Activated CD8-positive, alpha-beta memory T cell treated with anti-CD3 and anti-CD28 coated beads for 48 hours (primary cell): ENCODE measurements at places on chromosomes 11 and 22.

GRCh38 chr22:19069451-19069850 lies 52.8 kb downstream of the DGCR2 start:
- no peak for DNase-seq

GRCh38 chr22:27302501-27302900 lies 499.1 kb downstream of the MN1 start:
- no peak for DNase-seq

- DNase-seq: no peak
Observed at GRCh38 chr22:50269573-50269969, 609 bp downstream of the MAPK11 start.

DNA sequence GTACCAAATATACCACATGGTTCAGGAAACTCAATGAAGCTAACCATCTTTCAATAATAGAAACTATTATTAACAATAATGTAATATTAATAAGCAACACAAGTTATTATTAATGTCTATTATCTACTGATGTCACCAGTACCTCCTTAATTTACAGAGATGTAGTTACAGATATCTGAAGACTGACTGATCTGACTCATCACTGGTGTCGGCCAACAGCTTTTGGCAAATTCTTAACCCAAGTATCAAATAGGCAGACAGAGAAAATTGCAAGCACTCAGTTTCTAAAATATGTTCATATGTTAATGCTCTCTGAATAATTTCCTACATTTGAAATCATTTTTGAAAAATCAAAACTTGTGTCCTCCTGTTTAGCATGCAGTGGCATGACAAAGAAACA lies 100.4 kb upstream of the DDI1 start:
- no peak for DNase-seq

DNA sequence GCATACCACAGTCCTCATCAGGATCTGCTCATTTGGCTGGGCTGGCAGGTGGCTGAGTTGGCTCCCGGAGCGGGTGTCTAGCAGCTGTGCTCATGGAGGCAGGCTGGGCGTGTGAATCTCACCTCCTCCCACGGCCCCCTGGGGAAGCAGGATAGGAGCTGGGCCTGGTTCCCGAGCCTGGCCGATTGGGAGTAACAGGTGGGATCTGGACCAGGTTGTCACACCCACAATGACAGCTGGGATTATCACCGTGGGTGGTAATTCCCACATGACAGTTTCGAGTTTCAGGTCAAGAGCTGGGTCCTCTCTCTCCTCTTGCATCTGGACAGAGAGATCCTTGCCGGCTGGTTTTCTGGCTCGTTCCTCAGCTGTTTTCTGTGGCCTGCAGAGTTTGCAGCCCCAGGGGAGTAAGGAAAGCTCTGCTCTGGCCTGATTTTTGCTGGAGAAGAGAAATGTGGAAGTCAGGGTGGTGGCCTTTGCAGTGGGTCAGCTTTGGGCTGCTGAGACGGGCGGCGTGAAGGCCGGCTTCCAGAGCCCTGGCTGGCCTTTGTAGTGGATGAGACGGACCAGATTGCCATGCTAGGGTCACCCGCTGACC lies 57.0 kb downstream of the BCR start:
- no peak for DNase-seq

DNA sequence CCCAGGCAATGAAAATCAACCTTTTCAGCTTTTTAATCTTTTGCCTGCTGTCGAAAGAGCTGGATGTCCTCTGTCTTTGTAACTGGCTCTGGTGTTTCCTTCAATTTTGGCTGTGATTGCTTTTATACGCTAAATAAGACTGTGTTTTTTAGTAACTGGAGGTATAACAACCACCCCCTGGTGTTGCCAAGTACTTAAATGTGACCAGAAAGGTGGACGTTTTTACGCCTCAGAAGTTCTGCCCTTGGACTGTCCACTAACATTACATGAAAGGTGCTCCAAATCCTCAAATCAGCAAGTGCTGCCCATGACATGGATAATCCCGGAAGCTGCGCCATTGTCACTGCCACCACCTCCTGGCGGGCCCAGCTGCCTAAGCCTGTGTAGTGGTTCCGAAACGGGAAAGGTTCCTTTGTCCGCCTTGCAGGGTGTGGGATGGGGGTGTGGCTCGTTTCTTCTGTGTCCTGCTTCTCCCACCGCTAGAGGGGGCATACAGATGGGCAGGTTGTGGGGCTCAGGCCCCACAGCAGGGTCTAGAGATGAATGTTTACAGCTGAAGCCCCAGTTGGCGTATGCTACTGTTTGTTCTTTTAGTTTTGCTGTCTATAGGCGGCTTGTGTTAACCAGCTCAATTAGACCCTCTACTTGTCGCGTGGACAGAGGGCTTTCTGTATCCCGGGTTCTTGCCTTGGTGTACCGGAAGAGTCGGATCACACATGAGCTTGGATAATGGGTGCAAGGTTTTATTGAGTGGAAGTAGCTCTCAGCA lies 82.2 kb upstream of the SEPTIN5 start:
- no peak for DNase-seq

- DNase-seq: no peak
Observed at GRCh38 chr11:33444835-33445594, 187.8 kb downstream of the HIPK3 start.

GRCh38 chr22:38554281-38554680 lies 15.7 kb downstream of the DMC1 start:
- DNase-seq: no peak

DNA sequence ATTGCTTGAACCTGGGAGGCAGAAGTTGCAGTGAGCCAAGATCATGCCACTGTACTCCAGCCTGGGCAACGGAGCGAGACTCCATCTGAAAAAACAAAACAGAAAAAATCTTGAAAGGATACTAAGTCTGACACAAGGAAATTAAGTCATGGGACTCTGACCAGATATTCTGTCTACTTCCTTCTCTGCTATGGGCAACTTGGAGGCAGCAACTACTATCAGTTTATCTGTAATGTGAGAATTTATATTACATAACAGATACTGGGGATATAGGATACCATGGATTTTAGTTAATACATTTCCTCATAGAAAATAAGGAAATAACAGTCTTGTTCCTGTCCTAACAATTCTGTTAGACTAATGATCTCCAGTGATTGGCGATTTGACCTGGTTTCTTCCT lies 1.6 kb upstream of the SGSM3 start:
- DNase-seq: no peak

DNA sequence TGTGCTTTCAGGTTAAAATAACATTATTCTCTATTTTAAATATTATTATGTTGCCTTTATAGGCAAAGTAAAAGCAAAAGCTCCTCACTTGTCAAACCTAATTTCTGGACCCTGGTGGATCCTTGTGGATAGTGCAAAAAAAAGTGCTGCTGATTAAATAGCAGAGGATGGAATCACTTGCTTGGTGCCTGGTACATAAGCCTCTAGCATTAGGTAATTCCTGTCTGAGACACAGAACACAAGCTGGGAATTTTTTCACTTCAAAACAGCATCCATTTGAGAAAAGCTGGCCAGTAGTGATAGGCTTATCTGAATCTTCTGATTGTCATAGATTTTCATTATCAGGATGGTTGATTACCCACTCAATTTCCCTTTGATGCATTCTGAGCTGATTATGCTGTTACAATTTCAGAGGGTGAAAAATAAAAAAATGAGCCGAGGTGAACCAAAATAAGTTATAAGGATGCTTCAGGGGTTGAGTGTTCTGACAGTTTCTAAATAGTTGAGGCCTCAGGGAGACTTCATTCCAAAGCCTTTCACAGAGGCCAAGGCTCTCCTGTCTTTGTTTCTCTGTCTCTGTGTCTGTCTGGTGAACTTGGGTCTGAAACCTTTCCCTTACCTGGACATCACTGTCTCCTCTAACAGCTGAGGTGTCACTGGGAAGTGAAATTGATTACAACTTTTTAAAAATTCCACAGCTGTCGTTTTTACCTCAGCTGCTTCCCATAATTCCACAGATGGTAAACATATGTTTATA lies 242.9 kb downstream of the NELL1 start:
- no peak for DNase-seq

- no peak for DNase-seq
Observed at GRCh38 chr11:108927791-108928545, 263.1 kb downstream of the DDX10 start.

DNA sequence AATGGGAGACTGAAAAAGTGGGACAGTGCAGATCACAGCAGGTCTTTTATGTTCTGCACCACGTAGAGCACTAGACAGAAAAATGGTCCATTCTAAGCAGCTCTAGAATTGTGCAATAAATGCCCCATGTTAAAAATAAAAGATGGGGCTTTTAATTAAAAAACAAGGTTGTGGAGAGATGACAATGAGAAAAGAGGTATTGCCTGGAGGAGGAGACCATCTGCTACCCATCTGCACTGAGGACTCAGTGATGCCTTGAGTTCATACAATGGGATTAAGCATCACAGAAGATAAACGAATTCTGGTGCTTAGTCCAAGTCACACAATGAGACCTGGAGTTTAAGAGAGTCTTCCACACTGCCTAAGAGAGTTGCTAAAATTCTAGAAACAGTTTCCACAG lies 73.6 kb downstream of the PAK1 start:
- DNase-seq: no peak

- DNase-seq: no peak
Observed at GRCh38 chr22:17121233-17122195, at the start of gene TMEM121B. TSS of gene TMEM121B (minus strand) at chr22:17121360. CDS start at chr22:17121127, 233 bp downstream.

DNA sequence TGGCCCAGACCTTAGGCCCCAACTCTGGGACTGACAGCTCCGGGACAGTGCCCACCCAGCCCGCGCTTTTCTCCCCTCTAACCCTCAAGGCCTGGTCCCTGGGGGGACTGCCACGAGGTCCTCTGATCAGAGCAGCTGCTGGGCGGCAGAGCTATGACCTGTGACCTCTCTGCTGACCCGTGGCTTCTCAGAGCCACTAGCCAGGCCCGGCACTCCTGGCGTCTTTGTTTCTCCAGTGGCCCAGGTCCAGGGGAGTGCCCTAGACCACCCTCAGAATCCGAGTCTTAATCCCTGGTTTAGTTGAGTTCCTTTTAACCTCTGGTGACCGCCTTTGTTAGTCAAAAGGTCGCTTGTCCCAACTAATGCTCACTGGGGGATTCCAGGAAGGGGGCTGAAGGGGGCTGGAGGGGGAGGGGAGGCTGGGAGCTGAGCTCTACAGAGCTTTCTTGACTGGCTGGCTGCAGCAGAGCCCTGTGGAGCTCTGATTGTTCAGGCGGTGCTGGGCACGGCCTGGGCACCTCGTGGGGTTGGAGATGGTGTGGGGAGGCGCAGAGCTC lies 1.2 kb downstream of the FBLN1 start:
- DNase-seq: no peak

GRCh38 chr11:16979703-16980622 lies 34.3 kb downstream of the PLEKHA7 start:
- DNase-seq: no peak

DNA sequence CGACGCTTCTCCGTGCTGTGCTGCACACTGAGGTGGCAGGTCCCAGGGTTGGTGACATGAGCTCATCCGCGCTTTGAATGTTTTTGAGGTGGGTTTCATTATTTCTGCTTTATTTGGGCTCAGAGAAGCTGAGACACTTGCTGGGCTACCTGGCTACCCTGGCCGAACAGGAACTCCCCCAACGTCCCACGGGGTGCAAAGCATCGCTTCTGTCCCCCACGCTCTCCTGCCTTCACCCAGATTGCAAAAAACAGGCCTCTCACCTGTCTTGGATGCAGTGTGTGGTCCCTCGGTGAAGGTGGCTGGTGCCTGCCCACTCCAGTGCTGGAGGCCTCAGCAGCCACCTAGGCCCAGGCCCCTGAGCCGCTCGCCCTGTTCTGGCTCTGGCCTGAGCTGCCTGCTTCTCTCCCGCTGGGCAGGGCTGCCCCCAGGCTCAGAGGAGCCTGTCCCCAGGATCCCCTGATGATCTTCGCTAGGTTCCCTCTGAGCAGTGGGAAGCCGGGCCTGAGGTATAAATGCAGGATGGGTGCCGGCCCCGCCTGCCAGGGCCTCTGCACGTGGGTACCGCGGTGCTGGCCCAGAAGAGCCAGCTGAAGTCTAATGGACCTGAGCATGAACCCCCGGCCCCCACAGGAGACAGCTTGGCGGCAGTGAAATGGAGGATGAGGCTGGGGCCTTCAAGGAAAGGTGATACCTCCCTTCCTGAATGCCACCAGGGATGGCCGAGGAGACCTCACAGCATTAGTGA lies 15.8 kb upstream of the MRGPRD start:
- DNase-seq: no peak

DNA sequence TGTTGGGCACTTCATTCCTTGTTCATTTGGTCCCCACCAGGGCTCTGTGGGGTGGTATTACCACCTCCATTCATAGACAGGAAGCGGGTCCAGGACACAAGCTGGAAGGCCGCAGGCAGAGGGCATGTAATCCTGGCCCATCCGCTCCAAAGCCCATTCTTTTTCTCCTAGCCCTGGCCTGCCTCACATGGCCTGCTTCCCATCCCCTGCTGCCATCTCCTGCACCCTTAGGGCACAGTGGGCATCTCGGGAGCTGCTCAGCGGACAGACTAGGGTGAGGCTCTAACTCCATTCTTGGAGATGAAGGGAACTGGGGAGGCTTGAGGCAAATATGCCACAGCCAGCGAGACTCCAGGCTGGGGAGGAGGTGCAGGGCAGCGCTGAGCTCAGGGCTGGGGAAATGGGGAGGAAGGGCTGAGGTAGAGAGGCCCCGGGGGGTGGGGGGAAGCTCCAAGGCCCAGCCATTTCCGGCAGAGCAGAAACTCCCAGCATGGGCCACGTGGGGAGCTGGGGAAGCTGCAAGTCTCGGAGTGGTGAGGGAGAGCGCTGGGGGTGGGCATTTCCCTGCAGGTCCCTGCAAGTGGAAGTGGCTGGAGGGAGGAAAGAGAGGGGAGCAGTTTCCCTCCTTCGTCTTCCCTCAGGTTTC lies 14.3 kb upstream of the BCL9L start:
- DNase-seq: no peak

DNA sequence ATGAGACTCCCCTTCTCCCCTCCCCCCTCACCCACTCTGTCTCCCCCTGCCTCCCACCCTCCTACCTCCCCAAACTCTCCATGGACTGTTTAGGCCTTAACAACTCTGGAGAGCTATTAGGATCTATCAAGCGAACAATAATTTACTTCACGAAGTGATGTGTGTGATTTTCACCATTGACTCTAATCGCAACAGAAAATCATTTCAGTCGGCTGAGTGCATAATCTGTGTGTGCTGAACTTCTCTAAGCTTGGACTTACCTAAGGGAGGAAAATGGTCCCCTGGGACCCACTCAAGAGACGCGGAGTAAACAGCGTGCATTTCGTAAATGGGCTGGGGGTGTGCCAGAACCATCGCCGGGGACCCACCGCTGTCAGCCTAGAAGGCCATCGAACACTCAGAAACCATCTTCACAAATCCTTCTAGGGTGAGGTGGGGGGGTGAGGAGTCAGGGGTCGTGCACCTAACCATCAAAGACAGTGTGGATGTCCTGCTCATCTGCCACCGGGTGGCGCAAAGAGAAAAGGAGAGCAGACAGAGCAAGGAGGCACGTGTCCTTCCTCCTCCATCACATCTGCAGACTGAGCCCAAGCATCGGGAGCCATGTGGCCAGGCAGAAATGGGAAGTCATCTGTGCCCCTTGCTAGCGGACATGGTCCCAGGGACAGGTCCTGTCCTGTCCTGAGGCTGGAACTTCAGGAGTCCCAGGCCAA lies 62.1 kb upstream of the NUP50 start:
- DNase-seq: no peak

DNA sequence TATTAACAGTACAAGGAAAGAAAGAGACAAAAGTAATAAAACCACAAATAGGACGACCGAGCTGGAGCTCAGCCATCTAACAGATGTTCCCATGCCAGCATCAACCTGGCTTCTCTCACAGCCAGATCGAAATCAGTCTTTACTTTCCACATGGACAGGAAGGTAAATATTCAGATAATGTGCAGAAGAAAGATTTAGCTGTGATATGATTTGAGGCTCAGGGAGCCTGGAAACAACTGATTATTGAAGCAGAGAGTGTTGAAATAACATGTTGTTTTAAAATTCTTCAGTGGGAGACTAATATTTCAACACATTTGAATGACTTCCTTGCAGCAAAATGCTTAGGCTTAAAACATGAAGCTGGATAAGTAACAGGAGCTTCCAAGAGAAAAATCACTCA lies 546.8 kb downstream of the ETS1 start:
- no peak for DNase-seq
